ENCODE measurements at places on chromosomes 12 and 14.

DNA sequence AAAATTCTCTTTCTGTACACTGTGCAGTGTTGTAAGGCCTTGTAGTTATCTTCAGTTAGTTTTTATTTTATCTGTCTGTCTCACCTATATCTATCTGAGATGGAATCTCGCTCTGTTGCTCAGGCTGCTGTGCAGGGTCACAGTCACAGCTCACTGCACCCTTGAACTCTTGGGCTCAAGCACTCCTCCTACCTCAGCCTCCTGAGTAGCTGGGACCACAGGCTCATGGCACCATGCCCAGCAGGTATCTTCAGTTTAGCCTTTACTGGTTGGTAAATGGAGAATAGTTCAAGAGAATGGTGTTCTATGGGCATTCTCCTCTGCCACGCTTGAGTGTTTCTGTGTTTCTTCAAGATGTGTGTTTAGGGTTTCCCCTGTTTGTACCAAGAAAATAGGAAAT, 13.6 kb downstream of the TULP3 start:
- DNase-seq: no peak

GRCh38 chr12:85385406-85385805, 105.4 kb downstream of the ALX1 start:
- DNase-seq: no peak

DNA sequence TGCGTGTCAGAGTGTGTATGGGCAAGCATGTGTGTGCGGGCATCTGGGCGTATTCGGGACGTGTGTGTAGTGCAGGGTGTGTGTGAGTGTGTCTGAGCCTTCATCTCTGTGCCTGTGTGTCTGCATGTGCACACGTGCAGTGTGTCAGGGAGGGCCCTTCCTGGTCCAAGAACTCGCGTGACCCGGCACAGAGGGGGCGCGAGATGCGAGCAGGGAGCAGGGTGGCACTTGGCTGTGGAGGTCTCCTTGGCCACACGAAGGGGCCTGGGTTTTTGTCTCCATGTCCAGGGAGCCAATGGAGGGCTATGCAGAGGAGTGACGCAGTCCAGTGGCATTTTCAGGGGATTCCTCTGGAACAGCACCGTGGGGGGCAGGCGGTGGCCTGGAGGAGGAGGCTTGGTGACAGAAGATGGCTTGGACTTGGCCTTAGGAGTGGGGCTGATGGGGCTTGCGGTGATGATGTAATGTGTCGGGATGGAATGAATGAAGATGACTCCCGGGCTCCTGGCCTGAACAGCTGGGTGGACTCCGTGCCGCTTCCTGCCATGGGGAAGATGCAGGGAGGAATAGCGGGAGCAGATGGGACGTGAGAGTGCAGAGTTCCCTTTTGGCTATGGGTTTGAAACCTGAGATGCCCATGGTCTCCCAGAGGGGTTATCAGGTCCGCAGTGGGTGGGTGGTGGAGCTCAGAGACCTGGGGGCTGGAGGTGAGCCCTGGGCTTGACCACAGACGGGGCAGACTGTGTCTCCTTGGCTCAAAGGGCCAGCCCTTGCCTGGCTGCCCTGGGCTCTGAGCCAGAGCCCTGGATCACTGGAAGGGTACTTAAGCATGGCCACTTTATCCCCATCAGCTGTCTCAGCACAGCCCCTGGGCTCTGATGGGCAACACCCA, 208.3 kb downstream of the PHETA1 start:
- no peak for DNase-seq

DNA sequence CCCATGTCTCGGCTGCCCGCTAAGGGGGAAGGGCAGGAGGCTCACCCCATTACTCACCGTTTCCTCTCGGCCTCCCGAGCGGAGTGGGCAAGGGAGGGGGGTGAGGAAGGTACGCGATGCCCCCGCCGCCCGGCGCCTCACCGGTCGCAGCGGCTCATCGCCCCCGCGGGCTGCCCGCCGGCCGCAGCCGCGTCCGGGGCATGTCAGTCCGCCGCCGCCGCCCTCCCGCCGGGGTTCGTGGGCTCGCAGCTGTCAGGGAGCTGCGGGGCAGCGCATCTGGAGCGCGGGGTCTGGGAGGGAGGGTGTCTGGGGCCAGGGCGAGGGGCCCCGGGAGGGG, 461 bp downstream of the SLC8A3 start:
- DNase-seq: no peak

Measured in esophagus squamous epithelium (tissue), 5 donors.